ENCODE measurements at places on chromosomes 16 and 17.

DNA sequence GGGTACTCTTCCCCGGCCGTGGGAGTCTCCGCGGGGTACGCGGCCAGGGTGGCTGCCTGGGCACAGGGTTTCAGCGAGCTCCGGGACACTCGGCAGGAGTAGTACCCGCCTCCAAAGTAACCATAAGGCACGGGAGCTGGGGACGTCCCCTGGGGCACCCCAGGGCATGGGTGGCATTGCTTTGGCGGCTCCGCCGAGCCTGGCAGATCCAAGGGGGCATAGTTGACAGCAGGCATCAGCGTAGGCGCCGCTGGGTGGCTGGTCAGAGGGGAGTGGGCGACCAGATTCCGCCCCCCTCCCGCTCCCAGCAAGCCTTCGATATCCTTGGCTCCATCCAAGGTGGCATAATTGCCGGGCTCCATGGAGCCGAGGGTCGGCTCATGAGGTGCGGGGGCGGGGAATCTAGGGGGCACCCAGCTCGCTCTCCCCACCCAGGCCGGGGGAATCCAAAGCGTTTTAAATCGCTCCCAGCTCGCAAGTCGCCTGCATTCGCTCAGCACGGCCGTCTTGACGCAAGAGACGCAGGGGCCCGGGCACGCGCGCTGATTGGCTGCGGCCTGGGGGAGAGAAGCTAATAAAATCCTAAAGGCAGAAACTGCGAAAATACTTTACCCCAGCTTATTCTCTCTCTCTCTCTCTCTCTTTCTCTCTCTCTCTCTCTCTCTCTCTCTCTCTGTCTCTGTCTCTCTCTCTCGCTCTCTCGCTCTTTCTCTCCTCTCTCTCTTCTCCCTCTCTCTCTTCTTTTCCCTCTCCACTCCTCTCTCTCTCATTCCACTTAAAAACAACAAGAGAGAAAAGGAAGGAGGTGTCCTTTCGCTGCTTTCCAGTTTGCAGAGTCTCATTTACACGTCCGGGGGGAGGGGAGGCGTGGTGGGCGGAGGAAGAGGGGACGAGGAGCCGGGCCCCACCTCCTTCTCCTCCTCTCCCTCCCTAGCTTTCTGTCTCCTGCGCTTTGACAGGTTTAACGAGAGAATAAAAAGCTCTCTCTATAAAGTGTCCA is at the start of gene HOXB13:
Gene HOXB13, minus strand, starts transcription at position 519 of the 1,000 bp plus-strand sequence. Its CDS starts 157 bp downstream, at position 362.
- no peak for DNase-seq

DNA sequence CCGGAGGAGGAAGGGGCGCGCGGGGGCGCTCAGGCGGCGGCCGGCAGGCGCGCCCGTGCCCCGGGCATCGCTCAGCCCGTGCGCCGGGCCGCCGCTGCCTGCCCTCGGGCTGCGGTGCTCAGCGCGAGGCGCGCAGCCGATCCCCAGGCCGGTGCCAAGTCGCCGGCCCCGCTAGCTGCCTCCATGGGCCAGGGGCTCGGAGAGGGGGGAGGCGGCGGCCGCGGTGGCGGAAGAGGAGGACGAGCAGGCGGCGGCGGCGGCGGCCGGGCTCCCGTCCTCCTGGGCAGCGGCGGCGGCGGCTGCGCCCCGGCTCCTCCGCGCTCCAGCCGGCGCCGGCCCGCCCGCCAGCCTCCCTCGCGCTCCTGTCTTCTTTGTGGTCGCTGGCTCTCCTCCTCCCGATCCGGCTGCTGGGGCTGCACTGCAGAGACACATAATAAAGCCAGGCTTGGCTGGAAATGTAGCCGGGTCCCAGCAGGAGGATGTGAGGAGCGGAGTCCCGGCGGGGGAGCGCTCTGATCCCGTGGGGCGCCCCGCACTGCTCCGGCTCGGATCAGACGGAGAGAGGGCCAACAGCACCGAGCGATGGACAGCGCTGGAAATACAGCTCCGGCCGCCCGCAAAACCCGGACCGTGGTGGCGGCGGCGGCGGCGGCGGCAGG is 889 bp upstream of the ZNF423 start:
- peak; percentile 73 for DNase-seq

DNA sequence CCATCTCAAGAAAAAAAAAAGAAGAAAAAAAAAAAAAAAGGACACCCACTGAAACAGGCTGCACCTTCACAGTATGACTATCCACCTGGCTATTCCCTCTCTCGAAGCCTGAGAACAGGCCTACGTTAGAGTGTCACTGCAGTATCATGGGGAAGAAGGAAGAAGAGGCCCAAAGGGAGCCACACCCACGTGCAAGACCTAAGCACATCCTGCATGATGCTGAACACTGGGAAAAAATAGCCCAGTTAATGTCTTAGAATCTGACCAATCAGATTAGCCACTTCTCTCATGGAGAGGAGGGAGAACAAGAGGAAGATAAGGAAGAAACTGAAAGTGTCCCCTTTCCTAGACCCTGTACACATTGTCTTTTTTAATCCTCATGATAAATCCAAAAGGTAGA is 19.5 kb upstream of the MED13 start:
- no peak for DNase-seq

DNA sequence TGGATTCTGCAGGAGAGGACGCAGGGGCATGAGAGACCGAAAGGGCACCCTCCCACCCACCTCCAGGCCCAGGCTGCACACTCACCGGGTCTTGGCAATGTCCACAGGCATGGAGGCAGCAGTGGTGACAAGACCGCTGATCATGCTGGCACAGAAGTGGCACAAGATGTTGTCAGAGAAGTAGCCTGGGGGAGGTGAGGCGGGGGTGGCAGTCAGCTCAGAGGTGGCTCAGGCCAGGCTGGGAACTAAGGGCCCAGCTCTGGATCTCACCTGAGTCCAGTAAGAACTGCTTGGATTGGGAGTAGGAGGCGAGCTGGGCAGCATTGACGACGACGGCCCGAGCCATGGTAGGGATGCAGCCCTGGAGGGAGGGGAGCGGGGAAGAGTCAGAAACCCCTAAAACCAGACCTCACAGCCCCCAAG is 1.8 kb downstream of the SLC25A11 start:
- no peak for DNase-seq

GRCh38 chr17:50412188-50412732 is 13.8 kb upstream of the ACSF2 start:
- no peak for DNase-seq

DNA sequence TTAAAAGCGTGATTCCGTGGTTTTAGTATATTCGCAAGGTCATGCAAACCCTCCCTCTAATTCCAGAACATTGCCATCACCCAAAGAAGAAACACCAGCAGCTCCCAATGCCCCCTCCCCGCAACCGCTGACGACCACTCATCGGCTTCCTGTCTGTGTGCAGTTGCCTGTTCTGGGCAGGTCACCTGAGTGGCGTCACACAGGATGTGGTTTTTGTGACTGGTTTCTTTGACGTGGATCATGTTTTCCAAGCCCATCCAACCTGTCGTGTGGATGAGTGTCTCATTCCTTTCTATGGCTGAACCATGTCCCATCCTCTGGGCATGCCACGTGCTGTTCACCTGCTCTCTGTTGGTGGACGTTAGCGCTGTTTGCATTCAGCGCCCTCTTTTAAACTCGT is 8.2 kb upstream of the ATP2C2 start:
- DNase-seq: no peak

DNA sequence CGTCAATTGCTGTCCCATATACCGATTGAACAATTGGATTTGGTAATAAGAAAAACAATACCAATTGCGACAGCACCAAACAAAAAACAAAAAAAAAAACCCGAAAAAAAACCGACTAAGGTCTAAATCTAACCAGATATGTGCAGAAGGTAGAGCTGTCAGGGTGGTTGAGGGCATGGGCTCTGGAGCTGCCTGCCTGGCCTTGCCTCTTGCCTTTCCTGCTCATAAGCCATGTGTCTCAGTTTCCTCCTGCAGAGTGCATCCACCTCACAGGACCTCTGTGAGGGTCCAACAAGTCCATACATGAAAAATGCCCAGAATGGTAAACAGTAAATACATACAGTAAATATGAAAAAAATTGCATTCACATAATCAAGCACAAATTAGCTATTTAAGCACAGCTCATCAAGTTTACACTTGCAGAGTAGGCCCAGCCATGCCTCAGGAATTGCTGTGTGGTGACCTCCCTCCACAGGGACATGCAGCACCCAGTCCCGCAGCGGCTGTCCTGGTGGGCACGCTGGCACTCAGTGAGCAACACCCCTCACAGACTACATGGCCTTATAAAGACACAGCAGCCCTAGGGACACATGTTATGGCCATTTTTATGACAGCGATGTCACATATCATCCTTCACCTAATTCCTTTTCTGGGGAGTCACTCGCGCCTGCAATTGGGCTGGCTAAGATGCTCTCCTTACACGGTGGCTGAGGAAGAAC is 17.9 kb downstream of the TBC1D28 start:
- no peak for DNase-seq

DNA sequence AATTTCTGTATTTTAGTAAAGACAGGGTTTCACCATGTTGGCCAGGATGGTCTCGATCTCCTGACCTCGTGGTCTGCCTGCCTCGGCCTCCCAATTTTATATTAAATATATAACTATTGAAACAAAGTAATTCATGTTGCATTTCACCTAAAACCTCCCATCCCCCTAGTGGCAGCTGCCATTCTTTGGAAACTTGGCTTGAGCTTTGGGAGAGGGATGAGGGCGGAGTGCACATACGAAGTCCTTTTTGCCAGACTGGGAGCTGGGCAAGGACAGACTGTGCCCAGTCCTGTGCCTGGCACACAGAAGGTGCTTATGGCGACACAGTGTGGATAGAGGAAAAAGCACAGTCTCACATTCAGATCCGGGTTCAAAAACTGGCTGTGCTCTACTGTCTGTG is 83.8 kb downstream of the NETO2 start:
- no peak for DNase-seq

DNA sequence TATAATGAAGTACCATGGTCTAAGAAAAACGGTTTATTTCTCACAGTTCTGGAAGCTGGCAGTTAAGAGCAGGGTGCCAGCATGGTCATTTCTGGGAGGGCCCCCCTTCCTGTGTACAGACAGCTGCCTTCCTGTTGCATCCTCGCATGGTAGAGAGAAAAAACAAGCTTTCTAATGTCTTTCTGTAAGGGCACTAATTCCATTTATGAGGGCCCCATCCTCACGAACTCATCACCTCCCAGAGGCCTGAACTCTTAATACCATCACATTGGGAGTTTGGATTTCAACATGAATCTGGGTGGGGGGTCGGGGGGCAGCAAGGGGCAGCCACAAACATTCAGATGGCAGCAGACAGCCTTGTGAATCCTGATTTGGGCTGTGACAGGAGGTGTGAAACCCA is 149.7 kb downstream of the CCDC182 start:
- no peak for DNase-seq

GRCh38 chr16:80330803-80331202 is 210.0 kb upstream of the DYNLRB2 start:
- DNase-seq: no peak

GRCh38 chr16:75695708-75696107 is 5.6 kb downstream of the DUXB start:
- no peak for DNase-seq

- no peak for DNase-seq
These were observed 13.3 kb downstream of the EIF4A3 start for GRCh38 chr17:80133626-80133970.

DNA sequence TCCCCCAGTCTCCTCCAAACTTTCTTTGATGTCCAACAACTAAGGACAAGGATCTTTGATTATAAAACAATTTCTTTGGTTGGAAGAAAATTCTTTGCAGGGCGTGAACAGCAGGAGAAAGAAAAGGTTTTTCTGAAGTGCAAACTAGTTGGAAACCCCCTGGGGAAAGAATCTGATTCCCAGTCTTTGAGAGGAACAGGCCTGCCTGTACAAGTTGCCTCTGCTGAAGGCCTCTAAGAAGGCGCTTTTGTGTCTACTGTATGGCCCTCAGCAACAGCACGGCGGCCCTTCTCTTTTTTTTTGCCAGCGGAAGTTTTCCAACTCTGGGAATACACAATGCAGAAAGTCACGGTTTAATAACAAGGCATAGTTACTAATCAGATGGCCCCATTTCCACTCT is 14.0 kb downstream of the RNF43 start:
- no peak for DNase-seq

DNA sequence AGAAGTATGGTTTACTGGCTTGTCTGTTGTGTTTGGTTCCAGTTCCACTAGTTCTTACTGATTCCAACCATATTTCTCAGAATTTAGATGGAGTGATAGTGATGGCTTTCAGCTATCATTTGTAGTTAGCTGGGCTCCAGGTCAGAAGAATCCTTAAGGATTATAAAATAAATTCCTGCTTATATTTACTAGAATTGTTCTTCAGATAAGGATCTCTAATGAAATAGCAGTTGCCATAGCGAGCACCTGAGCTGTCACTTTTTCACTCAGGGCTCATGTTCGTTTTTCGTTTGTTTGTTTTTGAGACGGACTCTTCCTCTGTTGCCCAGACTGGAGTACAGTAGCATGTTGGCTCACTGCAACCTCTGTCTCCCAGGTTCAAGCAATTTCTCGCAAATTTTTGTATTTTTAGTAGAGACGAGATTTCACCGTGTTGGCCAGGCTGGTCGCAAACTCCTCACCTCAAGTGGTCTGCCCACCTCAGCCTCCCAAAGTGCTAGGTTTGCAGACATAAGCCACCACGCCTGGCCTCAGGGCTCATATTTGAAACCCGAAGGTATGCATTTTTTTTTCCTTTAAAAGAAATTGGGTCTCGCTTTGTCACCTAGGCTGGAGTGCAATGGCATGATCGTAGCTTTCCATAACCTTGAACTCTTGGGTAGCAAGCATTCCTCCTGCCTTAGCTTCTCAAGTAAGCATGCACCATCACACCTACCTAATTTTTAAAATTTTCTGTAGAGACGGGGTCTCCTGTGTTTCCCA is 42.9 kb downstream of the PAFAH1B1 start:
- no peak for DNase-seq

GRCh38 chr16:86566966-86567700 is 504 bp downstream of the FOXC2 start:
- DNase-seq: no peak

DNA sequence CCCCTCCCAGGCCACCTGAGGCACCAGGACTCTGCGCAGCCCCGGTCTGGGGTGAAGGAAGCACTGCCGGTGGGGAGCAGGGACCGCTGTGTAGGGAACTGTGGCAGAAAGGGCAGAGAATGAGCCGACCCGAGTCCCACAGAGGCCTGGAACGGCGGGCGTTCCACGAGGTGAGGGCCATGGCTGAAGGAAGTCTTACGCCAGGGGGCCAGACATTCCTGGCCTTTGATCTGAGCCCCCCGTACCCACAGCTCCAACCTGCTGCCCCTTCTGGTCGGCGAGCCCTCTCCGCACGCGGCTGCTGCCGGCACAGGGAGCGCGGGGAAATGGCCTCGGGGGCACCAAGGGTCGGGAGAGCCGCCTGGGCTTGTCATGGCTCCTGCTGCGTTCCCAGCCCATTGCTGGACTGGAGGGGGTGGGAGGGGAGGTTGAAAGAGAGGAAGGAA is 1.4 kb upstream of the WNT3 start:
- DNase-seq: no peak

DNA sequence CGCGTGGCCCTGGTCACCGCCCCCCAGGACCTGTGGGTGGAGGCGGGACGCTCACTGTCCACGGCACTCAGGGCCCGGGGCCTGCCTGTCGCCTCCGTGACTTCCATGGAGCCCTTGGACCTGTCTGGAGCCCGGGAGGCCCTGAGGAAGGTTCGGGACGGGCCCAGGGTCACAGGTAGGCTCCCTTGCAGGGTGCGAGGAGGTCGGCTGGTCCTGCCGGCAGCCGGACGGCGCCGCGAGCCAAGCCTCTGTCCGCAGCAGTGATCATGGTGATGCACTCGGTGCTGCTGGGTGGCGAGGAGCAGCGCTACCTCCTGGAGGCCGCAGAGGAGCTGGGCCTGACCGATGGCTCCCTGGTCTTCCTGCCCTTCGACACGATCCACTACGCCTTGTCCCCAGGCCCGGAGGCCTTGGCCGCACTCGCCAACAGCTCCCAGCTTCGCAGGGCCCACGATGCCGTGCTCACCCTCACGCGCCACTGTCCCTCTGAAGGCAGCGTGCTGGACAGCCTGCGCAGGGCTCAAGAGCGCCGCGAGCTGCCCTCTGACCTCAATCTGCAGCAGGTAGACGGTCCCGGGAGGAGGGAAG is 1.3 kb downstream of the GUCY2D start:
- no peak for DNase-seq
